CD4-positive, alpha-beta memory T cell (primary cell): ENCODE measurements at places on chromosomes 7 and 10.

GRCh38 chr10:48231699-48232315 lies 42.7 kb downstream of the FRMPD2 start:
- DNase-seq, result no peak

DNA sequence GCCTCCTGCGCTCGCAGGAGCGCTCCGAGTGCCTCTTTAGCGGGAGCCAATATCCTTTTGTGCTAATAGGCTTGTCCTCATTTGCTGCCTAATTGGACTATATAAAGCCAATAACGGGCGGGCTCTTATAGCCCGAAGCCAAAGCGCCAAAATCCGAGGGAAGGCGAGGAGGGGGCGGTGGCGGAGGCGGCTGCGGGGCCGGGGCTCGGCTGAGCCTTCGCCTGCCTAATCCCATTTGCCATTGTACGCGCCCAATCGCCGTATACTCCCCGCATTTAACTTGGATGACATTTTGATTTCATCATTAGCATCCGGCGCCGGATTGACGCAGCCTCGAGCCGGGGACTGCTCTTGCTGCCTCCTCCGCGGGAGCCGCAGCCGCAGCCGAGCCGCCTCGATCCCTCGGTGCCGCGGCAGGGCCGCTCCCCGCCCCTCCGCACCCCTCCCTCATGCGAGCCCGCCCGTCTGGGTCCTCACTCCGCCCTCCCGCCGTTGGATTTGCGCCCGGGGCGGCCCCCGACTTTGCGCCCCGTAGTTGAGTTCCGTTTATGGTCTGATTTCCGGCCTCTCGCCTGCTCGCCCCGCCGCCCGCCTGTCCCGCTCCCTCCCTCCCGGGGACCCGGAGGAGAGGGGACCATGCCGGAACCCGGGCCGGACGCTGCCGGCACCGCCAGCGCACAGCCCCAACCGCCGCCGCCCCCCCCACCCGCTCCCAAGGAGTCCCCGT lies at the start of gene HMX3:
HMX3 (plus strand) TSS at position 556 of the 727 bp plus-strand sequence; CDS start at position 637, 81 bp downstream.
- DNase-seq, result no peak

GRCh38 chr10:46106410-46107255 lies 60.6 kb upstream of the MSMB start:
- DNase-seq, result peak; percentile 49

DNA sequence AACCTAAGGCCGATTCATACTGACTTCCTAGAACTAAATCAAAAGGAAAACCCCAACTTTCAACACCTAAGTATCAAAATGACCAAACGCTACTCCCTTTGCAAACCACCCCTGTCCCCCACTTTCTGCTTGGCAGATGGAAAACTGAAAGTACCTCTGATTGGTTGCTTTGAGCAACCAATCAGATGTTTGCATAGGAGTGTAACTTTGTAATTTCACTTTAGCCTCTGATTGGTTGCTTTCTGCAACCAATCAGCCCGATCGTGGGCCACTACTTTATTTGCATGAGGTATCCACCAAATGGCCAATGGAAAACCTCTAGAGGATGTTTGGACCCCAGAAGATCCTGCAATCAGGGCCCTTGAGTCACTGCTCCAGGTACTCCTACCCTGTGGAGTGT lies 12.3 kb upstream of the SNX10 start:
- DNase-seq, result no peak

GRCh38 chr10:88707429-88708155 lies 1.5 kb downstream of the LIPK start:
- DNase-seq, result no peak

DNA sequence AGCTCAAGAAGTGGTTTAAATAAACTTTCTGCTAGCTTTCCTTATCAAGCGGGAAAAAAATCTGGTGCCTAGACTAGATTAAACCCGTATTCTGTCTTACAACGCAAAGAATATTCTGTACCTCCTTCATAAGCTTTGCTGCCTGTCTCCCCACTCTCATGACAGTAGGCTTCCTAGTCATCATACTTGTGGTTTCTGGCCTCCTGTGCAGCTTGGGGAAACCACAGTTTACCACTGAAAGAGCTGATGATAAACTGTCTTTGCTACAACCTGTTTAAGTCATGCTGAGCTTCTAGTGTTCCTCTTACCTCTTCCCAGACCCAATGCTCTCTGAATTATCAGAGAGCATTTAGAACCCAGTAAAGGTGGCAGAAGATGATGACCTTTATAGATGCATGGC lies 55.0 kb downstream of the PODXL start:
- DNase-seq, result peak; percentile 45

DNA sequence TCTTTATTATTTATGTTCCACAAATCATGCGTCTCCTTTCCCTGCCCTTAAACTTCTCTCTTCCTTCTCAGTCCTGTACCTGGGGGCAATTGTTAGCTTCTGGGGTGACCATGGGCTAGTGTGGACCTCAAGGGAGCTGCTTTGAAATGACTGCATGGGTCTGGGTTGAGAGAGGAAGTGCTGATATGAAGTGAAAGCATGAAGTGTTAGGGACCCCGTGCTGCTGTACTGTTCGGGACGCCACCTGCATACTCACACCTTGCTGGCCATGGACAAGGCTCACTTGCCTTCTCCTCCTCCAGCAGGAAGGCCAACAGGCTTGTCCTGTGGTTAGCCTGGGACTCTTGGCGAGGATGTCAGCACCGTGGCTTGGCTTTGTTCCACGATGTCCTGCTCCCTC lies 56.7 kb downstream of the MTPN start:
- no peak for DNase-seq

- peak; percentile 36 for DNase-seq
These were observed 131.7 kb upstream of the CHST15 start for GRCh38 chr10:124225029-124225466.

GRCh38 chr10:92222603-92223262 lies 68.1 kb downstream of the CPEB3 start:
- no peak for DNase-seq

DNA sequence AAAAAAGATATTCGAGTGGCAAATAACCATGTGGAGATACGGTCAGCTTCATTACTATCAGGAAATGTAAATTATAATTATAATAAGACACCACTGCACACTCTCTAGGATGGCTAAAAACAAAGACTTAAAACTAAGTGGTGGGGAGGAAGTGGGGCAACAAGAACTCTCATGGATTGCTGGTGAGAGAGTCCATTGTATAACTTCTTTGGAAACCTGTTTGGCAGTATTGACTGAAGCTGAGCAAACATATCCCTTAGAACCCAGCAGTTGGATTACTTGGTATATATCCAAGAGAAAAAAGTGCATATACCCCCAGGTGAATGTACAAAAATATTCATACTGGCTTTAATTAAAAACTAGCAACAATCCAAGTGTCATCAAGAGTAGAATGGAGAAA lies 133.7 kb upstream of the CTBP2 start:
- no peak for DNase-seq

- no peak for DNase-seq
These were observed 23.3 kb upstream of the PARD3 start for GRCh38 chr10:34838366-34838900.

- no peak for DNase-seq
These were observed 5.4 kb upstream of the HSPB1 start for GRCh38 chr7:76296743-76297740.

- DNase-seq, result no peak
These were observed 2.0 kb downstream of the TRAPPC14 start for GRCh38 chr7:100156331-100157068.

GRCh38 chr7:98210513-98211220 lies 572 bp upstream of the BHLHA15 start:
- no peak for DNase-seq

DNA sequence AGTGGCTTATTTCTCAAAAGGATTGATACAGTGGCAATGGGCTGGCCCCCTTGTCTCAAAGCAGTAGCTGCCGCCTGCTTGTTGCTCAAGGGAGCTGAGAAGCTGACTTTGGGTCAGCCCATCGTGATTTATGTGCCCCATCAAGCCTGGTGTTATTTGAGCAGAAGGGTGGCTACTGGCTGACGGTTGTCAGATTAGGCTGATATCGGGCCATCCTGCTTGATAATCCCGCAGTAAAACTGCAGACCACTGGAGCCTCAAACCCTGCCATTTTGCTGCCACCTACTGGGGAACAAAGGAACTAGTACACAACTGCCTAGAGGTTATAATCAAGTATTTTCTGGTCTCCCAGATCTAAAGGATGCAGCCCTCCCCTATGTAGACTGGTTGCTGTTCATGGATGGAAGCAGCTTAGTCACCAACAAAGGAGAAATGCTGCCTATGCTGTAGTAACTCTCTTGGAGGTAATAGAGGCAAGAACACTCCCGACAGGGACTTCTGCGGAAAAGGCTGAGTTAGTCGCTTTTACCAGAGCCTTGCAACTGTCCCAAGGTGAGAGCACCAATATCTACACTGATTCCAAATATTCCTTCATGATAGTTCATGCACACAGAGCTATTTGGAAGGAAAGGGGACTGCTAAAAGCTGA lies 65.9 kb upstream of the ZNF92 start:
- DNase-seq, result peak; percentile 41

DNA sequence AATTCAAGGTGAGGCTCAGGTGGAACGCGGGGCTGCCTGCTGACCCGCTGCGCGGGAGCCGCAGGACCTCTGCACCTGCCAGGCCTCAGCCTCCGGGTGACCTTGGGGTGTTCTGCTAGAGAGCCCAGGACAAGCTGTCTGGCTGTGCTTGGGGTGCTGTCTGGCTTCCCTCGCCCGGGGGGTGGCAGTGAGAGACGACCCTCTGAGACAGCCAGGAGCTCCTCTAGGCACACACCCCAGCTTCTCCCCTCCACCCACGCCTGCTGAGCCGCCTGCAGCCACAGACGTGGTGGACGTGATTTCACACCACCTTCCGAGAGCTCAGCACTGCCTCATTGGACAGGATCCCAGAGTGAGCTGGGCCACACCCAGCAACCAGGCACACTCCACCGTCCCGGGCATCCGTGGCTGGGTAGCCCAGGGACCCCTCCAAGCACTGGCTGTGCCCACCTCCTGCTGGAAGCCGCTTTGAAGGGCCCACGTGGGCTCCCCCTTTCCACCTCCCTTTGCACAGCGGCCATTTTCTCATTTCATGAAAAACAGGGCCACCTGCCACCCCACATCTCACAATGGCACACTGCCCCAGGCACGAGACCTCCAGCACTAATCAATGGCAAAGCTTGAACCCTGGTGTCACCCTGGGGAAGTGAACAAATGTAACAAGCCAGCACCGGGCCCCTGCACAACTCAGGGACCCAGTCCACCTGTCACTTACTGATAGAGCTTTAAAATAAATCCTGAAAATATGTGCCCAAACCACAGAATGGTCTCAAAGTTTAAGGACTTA lies 35.0 kb downstream of the ZFAND2A start:
- DNase-seq, result no peak

- no peak for DNase-seq
These were observed 100.3 kb downstream of the RAPGEF5 start for GRCh38 chr7:22256541-22257096.

- no peak for DNase-seq
These were observed 39.7 kb downstream of the RNF32 start for GRCh38 chr7:156680281-156680680.

DNA sequence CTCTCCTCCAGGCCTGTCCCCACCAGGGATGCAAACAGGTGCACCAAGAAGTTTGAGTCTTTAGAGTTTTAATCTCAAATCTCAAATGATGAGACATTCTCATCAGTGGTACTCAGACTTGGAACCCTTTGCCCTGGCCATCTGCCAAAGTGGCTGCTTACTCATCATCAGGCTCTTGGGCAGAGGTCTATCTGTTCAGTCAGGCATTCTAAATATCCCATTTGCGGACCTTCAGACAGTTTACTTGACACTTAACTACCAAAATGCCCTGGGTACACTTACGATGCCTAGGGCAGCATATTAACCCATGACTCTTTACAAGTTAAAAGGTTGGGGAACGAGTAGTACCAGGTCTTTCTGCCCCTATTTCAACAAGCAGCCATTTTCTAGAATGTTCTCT lies 61.2 kb upstream of the YAE1 start:
- no peak for DNase-seq

- DNase-seq, result no peak
These were observed 100.0 kb downstream of the MTERF1 start for GRCh38 chr7:91780521-91780920.

DNA sequence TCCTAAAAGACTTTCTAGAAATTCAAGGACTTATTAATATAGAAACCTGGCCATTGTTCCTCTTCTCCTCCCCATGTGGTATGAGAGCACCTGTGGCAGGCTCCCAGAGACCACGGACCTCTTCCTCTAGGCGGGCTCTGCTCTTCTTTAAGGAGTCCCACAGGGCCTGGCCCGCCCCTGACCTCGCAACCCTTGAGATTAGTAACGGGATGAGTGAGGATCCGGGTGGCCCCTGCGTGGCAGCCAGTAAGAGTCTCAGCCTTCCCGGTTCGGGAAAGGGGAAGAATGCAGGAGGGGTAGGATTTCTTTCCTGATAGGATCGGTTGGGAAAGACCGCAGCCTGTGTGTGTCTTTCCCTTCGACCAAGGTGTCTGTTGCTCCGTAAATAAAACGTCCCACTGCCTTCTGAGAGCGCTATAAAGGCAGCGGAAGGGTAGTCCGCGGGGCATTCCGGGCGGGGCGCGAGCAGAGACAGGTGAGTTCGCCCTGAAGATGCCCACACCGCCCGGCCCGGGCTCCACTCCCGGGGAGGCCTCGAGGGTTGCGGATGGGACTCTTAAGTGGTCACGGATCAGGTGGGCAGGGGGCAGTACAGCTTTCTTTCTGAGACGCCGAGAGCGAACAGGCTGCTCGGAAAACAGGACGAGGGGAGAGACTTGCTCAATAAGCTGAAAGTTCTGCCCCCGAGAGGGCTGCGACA lies at the start of gene SLC26A4:
SLC26A4 (plus strand) TSS at position 448 of the 700 bp plus-strand sequence. CDS start 814 bp downstream, outside the sequence.
- peak; percentile 3 for DNase-seq

- no peak for DNase-seq
These were observed 387.3 kb downstream of the HPSE2 start for GRCh38 chr10:98848361-98848760.

DNA sequence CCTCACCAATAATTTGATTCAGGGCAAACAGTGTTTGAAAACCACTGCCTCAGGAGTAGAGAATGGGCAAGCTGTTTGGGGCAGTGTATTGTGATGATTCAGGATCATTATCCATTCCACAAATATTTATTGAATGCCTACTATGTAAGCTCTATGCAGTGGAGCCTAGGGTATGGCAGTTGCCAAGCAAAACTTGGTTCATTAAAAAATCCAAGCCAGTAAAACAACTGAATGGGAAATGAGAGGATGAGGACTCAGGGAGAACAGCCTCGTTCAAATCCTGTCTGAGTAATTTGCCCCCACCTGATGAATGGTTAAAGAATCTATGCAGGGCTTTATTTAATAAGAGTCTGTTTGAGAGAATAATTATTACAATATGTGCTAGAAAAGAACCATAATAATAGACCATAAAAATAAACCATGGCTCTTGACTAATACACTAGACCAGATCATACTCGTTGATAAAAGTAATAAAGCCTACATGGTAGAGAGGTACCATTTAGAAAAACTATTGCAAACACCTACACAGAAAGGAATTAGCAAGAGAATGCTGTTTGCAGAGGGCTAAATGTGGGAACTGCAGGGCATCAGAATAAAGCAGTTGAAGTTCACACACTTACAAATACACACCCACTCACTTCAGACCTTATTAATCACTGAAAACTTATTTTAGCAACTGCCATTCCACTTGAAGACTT lies 71.7 kb downstream of the CREB5 start:
- no peak for DNase-seq

GRCh38 chr10:71398976-71399375 lies 2.3 kb downstream of the CDH23 start:
- no peak for DNase-seq

GRCh38 chr10:132939957-132940790 lies 2.2 kb downstream of the CFAP46 start:
- DNase-seq, result peak; percentile 13

GRCh38 chr7:151509670-151510333 lies 9.9 kb downstream of the RHEB start:
- no peak for DNase-seq

- DNase-seq, result no peak
These were observed 67.0 kb downstream of the EBLN1 start for GRCh38 chr10:22150842-22151241.

GRCh38 chr10:13272164-13272571 lies 27.7 kb downstream of the PHYH start:
- no peak for DNase-seq
